ENCODE measurements at places on chromosomes 7 and 10.

GRCh38 chr10:30270247-30270646, 78.8 kb downstream of the MTPAP start:
- DNase-seq: no peak

DNA sequence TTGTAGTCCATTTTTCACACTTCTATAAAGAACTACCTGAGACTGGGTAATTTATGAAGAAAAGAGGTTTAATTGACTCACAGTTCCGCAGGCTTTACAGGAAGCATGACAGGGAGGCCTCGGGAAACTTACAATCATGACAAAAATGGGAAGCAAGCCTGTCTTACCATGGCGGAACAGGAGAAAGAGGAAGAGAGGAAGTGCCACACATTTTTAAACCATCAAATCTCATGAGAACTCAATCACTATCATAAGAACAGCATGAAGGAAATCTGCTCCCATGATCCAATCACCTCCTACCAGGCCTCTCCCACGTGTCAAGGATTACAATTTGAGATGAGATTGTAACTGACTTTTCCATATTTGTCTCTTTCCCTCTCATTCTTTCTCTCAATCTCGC, 9.3 kb upstream of the PNPLA8 start:
- no peak for DNase-seq

DNA sequence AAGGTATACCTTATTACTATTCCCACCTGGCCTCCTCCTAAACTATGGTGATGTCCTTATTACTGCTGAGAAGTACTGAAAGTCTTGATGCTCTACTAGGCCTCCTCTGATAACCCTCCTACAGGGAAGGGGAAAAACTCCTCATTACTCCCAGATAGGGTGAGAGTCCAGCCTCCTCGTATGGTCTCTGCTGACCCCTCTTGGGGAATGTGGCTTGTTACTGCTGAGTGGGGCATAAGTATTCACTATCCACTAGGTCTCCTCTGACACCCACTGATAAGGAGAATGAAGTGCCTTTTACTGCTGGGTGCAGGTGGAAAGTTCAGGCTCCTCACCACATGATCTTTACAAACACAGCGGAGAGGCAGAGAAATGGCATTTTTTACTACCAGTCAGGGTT, 222.9 kb downstream of the CHRM2 start:
- no peak for DNase-seq

- no peak for DNase-seq
These were observed 135.5 kb upstream of the FRMD4A start for GRCh38 chr10:14466257-14466656.

DNA sequence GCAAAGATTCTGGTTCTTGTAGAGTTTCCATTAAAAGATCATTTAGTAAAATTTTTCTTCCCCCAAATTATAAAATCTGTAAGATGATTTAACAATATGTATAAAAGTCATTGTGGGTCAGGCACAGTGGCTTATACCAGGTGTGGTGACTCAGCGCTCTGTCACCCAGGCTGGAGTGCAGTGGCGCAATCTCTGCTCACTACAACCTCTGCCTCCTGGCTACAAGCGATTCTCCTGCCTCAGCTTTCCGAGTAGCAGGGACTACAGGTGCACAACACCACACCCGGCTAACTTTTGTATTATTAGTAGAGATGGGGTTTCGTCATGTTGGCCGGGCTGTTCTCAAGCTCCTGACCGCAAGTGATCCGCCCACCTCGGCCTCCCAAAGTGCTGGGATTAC, 68.0 kb downstream of the SEPTIN14 start:
- DNase-seq: no peak

DNA sequence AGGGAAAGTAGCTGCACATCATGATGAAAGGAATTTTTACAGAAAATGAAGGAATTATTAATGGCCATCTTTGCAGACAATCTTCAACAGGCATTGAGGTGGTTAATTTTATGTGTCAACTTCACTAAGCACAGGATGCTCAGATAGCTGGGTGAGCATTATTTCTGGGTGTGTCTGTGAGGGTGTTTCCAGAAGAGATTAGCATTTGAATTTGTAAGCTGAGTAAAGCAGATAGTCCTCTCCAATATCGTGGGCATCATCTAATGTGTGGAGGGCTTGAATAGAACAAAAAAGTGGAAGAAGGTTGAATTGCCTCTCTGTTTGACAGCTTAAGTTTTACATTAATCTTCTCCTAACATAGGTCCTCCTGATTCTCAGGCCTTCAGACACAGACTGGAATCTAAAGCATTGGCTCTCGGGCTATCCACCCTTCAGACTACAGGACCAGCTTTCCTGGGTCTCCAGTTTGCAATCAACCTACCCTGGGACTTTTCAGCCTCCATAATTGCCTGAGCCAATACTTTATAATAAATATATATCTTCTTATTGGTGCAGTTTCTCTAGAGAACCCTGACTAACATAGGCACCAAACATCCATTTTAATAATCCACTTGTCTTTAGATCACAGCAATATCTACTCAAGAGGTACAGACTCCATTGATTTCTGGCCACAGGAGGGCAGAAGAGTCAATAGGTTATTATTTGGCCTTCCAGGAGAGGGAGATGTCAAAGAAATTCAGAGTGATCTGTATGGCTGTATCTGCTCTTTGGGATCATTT, 10.5 kb upstream of the CRPPA start:
- no peak for DNase-seq

- no peak for DNase-seq
These were observed 132.2 kb downstream of the ANLN start for GRCh38 chr7:36521911-36522310.

DNA sequence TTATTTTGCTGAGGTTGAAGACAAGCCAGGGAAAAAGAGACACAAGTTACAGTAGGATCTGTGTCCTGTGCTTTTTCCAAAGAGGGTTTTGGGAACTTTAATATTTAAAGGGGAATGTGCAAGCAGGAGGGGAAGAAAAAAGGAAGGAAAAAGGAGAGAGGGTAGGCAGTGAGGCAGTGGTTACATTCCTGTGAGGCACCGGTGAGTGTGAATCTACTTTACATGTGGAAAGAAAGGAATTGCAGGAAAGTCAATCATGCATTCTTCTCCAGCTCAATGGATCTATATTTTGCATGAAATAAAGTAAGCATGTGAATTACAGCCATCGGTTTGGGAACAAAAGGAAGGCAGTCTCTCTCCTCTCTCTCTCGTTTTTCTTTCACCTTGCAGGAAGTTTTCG, 12.6 kb upstream of the DYNC2I1 start:
- no peak for DNase-seq

GRCh38 chr7:31302356-31302755, 38.2 kb downstream of the NEUROD6 start:
- DNase-seq: no peak

DNA sequence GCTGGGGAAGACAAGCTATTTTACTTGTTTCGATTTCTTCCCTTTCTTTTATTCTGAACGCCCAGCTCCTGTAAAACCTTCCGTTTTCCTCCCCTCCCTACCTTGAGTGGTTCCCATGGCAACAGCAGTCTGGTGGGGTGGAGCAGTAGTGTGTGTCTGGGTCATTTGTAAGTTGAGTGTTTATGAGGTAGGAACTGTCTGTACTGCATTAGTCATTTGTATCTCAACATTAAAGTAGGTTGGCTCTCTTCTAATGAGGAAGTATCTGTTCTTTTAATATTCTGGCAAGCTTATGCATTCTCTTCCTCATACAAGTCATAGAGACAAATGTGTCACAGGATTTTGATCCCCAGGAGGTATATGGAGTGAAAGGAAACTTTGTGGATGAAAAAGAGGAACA, 85.3 kb upstream of the CCDC6 start:
- no peak for DNase-seq

GRCh38 chr7:45645141-45645969, 71.2 kb downstream of the ADCY1 start:
- no peak for DNase-seq

DNA sequence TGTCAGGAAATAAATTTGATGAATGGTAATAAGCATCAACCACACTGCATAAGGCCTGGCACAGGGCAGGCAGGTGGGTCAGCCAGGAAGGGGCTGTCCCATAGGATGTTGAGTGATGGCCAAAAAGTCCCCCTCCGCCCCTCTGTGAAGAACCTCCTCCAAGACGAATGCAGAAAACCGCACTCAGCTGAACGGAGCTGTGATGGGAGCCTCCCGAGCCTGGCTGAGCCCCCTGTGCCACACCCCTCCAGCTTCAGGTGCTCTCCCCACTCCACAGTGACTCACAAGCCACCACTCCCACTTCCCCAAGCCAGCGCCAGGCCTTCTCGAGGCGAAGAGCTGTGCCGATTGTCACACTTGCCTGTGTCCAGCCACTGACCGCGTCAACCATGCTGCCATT, 184.2 kb downstream of the MAD1L1 start:
- no peak for DNase-seq

DNA sequence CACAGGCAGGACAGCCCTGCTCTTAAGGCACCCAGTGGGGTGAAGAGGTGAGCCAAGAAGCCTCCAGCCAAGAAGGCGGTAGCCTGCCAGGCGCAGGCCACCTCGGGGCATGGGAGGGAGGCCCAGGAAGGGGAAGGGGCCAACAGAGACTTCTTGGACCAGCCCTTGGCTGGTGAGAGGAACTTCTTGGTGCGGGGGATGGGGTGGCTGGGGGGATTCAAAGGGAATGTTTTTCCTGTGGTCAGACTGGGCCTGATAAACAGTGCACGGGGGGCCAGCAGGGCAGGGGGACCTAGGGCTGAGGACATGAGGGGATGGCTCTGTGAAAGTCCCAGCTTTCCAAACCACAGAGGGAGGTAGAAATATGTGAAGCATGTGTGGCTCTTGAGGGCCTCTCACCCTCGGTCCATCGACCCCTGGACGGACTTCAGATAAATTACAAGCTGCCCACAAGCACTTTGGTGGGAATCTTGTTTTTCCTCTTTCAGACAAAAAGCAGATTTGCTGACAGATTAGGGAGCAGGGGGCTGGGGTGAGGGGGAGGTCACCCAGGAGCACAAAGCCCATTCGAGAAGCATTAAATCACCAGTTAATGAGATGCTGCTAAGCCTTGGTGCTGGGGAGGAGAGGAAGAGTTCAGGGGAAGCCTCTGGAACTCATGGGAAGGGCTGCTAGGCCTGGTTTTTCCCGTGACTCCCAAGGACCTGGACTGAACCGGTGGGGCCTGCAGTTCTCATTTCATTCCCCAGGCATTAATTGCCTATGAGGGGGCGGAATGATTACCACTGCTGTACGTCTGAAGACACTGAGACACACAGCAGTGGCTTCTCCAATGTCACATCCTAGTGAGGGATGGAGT, 11.3 kb downstream of the CRYGN start:
- DNase-seq: no peak

GRCh38 chr10:45545150-45545549, 127.4 kb downstream of the ZFAND4 start:
- no peak for DNase-seq

GRCh38 chr7:123823898-123824753, 20.8 kb upstream of the HYAL4 start:
- DNase-seq: no peak

- DNase-seq: no peak
These were observed 174.3 kb downstream of the FANK1 start for GRCh38 chr10:126070476-126071215.

GRCh38 chr7:17369691-17370426, 71.4 kb downstream of the AHR start:
- DNase-seq: no peak

DNA sequence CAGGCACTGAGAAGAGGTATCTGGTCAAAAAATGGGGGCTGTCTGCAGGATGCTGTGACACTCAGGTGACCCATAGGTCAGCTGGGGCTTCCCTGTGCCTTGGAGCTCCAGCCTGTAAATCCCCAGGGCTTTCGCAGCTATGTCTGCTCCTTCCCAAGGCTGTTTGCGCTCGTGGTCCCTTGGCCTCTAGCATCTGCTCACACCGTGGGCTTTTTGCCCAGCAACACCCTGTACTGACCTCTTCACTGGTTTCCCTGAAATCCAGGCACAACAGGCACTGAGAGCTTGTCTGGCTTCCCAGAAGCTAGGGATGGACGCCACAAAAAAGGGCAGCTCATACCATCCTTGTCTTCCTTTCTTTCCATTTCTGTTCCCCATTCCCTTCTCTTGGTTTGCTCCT, 280.3 kb upstream of the HABP2 start:
- no peak for DNase-seq

DNA sequence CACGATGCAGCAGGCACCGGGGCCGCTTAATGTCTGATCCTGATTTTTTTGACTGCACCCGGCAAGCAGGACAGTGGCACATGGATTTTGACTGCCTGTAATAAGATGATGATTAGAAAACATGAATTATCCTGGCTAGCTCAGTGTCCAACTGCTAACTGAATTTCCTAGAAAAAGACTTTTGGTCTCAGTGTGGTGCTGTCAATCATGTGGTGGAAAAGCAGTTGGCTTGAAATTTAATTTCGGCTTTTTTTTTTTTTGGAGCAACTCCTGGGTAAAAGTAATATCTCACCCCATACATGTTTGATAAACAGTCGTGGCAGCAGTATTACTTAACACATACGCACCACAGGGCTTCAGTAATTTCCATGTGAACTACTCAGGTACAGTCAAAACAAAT, 227.7 kb downstream of the FANK1 start:
- no peak for DNase-seq

DNA sequence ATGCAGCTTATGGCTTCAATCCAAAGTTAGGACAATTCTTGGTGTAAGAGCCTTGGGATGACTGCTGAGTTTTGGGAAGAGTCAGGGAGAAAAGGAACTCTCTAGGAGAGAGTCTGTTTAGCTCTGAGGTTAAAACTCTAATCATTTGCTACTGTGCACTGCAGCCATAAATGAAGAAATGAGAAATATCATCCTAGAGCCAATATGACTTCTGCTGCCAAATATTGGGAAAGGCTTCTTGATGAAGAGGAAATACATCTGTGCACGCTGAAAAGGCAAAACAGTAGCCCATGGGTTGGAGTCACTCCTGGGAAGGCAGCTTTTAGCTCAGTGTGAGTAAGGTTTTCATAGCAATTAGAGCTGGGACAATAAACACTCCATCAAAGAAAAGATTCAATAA, 308.8 kb downstream of the SFMBT2 start:
- no peak for DNase-seq

DNA sequence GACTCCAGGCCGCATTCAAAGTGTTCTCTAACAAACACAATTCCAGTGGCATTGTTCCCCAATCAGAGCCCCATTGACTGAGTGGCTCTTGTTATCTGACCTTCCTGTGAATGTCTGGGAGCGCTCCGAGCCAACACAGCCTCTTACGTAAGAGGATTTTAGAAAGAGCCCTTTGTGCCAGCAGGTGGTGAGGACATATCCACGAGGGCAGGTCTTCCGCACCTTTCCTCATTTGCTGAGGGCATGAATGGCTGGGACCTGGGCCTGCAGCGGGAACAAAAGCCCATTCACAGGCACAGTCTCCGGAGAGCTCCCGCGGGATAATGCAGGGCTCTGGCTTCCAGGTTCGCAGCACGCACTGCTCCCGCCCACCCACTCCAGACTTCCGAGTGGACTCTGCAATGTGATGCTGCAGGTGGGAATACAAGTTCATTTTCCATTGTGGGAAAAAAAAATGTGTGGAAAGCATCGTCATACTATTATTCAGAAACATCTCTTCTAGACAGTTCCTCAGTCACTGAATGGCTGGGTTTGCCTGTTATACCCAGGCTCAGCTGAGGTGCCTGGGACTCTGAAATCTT, 295.0 kb upstream of the IGFBP3 start:
- DNase-seq: no peak

- DNase-seq: no peak
These were observed 162.6 kb upstream of the NAMPT start for GRCh38 chr7:106447318-106447847.
